ENCODE measurements at places on chromosomes 2 and 18.

DNA sequence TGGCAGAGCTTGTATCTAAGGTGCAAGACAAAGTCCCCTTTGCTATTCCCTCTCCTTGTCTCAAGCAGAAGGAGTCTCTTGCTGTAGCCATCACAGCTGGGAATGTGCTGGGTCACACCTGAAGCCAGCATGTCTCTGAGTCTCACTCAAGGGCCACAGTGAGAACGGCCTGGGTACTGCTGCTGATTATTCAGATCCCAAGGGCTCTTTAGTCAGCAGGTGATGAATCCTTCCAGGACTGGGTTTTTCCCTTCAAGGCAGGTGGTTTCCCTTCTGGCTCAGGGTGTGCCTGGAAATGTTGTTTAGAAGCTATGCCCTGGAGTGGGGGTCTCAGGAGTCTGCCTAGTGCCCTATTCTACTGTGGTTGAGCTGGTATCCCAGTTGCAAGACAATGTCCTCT is 356.3 kb downstream of the PARD3B start:
- DNase-seq: no peak

GRCh38 chr2:160826496-160826895 is 332.9 kb upstream of the RBMS1 start:
- DNase-seq: no peak

DNA sequence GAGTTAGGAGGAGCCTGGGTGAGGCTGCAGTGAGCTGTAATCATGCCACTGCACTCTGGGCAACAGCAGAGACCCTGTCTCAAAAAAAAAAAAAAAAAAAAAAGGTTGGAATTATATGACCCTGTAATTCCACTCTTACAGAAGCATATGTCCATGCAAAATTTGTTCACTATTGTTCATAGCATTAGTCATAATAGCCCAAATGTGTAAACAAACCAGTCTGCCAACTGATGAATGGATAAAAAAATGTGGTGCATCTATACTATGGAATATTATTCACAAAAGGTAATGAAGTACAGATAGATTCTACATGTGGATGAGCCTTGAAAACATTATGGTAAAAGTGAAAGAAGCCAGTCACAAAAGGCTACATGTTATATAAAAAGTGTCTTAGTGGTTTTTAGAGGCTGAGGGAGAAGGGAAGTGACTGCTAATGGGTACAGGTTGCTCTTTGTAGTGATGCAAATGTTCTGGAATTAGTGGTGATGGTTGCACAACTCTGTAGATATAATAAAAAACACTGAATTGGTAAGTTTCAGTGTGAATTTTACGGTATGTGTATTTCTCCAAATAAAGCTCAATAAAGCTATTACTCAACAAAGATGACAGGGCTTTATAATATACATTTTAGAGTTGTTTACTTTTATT is 9.4 kb downstream of the COA5 start:
- DNase-seq: no peak

- DNase-seq: no peak
Measured at GRCh38 chr18:54612237-54612636, 21.2 kb downstream of the DYNAP start.

GRCh38 chr2:10915731-10916276 is 4.1 kb downstream of the KCNF1 start:
- DNase-seq: no peak

DNA sequence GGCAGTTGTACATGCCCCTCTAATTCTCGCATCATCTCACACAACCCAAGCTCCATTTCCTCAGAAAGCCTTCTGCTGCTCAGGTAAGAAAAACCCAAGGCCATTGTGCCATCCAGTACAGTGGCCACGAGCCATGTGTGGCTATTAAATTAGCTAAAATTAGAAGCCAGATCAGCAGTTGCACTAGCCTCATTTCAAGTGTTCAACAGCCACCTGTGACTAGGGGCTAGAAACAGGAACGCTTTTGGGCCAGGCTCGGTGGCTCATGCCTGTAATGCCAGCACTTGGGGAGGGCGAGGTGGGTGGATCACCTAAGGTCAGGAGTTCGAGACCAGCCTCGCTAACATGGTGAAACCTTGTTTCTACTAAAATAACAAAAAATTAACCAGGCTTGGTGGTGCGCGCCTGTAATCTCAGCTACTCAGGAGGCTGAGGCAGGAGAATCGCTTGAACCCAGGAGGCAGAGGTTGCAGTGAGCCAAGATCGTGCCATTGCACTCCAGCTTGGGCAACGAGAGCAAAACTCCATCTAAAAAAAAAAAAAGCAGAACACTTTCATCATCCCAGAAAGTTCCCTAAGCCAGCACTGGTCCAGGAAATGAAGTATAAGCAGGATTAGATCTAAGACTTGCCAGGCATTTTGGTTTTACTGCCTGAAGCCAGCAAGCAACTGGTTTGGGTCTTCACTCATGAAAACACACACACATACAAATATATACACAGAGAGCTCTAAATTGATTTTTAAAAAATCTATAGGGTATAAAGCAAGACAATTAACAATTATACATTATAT is 35.7 kb downstream of the ATP8B1 start:
- DNase-seq: no peak

GRCh38 chr2:236164201-236164924 is 3.8 kb downstream of the GBX2 start:
- no peak for DNase-seq

DNA sequence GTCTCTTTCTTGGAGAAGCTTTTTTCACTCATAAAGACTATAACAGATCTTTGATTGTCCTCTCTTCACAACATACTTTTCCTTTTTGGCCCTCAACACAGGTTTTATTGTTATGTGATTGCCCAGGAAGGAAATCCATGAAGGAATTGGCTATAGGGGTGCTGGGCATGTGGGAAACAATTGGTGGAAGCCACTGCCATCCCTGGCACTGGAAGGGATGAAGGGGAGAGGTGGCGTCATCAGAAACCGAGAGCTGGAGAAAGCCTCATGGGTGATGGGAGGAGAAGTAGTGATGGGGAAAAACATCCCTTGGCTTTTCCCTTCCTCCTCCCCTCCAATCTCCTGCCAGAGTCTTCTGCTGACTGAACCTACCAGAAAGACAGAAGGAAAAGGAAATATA is 106.2 kb downstream of the SPOPL start:
- no peak for DNase-seq

GRCh38 chr18:60503199-60503598 is 130.6 kb upstream of the MC4R start:
- no peak for DNase-seq

- no peak for DNase-seq
Measured at GRCh38 chr2:239583171-239583878, 182.5 kb upstream of the HDAC4 start.

DNA sequence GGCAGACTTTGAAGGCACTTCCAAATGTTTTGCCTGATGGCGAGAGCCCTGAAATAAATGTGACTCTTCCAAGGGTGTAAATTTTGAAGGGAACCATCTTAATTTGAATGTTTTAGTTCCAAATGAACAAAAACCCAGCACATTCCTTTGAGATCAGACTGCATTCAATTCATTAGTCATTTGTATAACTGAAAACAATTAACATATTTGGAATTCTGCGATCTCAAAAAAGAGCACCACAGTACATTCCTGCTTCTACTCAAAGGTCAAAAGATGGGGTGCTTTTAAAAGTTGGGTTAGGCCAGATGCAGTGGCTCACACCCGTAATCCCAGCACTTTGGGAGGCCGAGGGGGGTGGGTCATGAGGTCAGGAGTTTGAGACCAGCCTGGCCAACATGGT is 38.2 kb upstream of the CHRNA1 start:
- DNase-seq: no peak

GRCh38 chr2:28702878-28703277 is 48.8 kb upstream of the PPP1CB start:
- no peak for DNase-seq

DNA sequence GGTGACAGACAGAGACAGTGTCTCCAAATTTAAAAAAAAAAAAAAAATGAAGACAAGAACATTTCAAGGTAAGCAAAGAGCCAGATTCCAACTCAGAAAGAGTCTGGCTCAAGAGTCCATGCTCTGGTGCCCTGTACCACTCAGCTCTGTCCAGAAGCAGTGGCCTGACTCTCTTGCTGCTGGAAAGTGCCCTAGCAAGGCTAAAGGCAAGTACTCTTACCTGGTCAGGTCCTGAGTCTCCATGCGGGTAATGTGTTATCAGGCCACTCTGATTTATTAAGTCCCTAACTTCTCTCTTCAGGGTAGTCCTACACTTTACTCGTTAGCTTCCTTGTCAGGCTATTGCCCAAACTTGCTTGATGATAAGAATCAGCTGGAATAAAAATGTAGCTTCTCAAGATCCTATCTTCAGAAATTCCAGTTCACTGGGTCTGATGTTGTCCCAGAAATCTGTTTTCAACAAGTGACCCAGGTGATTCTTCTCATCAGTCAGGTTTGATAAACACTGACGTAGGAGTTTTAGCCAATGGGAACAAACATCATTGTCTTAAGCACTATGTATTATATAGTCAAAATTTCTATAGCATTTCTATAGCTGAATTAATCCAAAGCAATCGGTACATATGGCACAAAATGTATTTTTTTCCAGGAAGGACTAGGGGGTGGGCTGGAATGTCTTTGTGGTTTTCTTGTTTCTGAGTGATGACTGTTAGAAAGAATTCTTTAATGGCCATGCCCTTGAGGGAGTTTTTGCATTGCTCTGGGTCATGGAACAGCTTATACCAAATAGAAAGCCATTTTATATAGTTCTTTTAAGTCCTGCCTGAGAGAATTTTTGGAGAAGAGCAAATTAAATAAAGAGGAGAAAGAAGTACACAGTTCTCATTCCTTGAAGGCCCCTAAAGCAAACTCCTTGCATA is 139.9 kb upstream of the DNMT3A start:
- DNase-seq: no peak

DNA sequence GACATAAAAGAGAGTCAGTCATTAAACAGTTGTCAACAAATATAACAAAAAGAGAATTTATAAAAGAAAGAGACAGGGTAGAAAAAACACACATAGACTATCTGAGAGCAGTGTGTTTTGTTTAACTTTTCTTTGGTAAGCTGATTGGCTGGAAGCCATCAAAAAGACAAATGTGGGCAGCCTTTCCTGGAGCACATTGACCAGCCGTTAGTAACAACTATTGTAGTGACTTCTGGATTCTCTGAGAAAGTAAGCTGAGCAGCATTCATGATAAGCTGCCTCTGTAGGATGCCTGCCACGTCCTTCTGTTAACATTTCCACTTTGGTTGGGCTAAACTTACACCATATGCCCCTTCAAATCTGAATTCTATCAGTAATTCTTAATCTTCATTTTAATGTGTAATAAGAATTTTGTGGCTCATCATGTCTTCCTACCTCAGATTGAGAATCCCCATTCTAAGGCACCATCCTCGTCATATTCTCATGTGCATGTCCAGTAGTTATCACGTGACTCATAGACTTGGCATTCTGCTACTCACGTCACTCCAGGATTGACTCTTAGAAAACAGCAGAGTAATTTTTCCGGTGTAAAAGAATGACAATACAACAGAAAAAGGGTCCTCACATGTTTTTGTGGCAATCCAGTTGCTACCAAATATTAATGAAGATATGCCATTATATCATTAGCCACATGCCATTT is 43.4 kb upstream of the DNAJC10 start:
- no peak for DNase-seq

DNA sequence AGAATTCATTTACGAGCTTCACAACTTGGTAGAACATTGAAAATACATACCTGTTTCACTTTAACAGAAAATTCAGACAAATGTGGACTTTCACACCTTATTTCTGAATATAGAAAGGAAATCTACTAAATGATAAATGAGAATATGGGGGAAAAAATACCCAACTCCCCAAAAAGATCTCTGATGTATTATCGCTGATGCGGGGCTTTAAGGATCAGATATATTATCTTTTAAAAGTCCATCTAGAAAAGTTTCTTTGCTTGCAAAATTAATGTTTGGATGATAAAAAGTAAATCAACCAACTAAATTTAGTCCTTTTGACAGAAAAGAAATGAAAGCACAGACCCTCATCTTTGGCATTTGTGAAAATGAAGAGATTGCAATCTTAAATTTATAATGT is 540.1 kb upstream of the CHAC2 start:
- no peak for DNase-seq

- DNase-seq: no peak
Measured at GRCh38 chr2:43448011-43448821, 147.6 kb downstream of the THADA start.

DNA sequence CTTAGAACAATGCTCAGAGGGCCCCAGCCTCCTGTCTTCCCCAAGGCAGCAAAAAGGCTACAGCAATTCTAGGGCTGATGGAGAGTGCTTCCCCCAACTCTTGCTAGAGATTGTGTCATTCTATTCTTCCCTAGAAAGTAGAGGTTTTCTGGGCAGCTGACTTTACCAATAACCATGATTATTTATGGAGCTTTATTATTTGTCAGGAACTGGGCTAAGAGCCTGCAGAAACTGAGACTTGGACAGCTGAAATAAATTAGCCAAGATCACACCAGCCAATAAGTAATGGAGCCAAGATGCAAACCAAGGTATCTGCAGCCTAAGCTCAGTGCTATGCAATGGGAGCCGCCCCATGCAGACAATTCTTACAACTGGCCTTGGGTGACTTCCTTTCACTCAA is 84.8 kb downstream of the CCBE1 start:
- DNase-seq: no peak

DNA sequence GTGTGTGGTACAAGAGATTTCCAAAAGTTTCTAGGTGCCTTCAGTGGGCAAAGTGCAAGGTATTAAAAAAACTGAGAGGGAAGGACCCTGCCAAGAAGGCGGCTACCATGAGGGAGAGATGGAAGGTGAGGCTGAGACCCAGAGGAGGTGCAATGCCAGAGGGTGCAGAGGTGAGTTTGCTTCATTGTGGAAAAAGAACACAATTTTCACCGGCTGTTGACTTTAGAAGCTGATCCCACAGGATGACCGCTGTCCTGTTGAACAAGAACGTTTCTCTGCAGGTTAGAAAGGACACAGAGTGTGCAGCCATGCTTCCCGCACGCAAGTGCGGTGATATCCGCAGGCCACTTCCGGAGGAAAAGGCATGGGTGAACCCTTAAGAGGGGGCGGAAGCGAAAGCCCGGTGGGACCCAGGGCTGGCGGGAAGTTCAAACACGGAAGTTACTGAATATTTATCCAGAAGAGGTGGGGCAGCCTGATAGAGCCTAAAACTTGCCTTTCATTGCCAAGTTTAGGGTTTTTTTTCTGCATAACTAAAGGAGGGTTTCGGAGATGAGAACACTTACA is 16.6 kb downstream of the SP110 start:
- no peak for DNase-seq

- DNase-seq: no peak
Measured at GRCh38 chr2:150985741-150986140, 275.9 kb downstream of the RBM43 start.

DNA sequence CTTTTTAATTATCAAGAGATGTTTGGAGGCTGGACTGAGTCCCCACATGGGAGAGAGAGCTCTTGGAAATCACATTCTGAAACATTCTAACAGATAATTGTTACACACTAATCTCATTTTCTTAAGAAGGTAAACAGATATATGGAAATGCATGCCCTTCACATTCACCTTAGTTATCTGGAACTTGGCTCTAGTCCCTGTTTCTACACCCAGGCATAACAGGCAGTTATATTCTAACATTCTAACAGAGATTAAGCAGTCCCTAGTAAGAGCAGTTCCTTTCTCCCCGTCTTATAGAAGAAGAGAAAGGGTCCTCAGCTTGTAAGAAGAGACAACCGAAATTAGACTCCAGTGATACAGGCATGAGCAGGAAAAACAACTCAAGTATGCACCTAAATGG is 385.4 kb downstream of the SOX11 start:
- DNase-seq: no peak
